ENCODE measurements at places on chromosomes 12 and 14.
A peak's percentile ranks its signal among the peaks of the same experiment; 100 is the strongest.

DNA sequence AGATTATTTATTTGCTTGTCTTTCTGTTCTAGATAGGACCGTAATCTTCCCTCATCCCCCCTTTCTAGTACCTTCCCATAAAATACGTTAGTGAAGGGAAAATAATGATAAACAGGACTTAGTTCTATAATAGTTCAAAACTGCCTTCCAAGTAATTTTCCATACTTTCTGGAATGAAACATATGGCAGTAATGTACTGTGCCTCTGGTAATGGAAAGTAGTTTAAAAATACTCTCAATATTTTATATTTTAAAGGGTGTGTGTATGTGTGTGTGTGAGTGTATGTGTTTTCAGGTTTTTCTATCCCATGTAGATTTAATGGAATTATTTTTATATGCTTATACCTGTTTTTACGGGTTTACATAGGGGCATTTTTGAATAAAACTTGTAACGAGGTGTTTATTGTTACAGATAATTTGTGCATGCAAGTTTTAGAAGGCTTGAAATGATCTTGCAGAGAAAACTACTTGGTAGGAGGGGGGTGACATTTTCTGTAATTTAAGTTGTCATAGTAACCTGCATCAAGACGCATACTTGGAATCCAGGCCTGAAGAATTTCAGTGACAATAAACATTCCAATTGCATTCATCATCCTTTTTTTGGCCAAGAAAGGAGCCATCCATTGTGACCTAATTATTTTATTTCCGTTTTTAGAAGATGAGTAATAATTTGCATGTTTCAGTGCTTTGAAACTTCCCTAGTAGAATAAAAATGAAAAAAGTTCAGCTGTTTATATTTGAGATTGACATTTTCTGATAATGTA, 38.9 kb downstream of the RASSF8 start:
- DNase-seq: no peak

- DNase-seq: no peak
These were observed 42.7 kb downstream of the SYNE2 start for GRCh38 chr14:63895510-63895909.

- no peak for DNase-seq
These were observed 1024.9 kb downstream of the TMEM121 start for GRCh38 chr14:106551265-106551664.

- DNase-seq: no peak
These were observed 1.1 kb downstream of the NOC4L start for GRCh38 chr12:132145334-132145733.

DNA sequence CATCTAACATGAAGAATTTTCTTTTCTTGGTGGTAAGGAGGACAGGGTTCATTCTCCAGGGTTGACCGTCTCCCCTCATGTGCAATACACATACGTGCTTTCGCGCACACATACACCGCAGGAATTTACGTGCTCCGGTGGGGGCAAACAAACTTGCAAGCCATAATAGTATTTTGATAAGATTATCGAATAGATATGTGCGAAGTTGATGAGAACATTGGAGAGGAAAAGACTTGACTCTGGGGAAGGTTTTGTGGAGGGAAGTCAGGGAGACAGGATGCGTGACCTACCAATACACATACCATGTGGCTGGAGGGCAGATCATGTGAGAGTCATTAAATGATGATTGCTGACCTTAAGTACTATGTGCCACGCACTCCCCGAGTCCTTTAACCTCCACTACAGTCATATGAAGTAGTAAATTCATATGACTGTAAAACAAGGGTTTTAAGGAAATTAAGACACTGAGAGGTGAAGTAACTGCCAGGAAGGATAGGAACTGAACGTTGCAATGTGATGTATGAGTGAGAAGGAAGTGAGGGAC, 921 bp downstream of the RAD51B start:
- DNase-seq: no peak

DNA sequence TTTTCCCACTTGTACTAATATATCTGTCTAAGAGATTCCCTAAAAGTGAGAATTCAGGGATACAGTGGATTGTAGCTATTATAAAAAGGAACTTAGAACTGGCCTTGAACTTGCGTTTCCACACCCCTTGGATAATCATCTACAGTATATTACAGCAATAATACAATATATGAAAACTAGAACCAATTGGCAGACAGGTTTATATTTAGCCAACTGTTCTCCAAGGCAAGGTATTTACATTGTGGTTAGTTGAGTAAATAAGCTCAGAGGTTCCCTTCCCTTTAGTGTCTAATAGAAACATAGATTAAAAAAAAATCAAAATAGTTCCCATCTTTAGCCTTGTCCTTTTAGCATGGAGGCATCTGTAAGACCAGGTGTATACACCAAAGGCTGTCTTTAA, 42.1 kb downstream of the LIMA1 start:
- DNase-seq: no peak

GRCh38 chr12:53074999-53075370, 4.2 kb downstream of the SPRYD3 start:
- peak; percentile 61 for DNase-seq

- DNase-seq: peak; percentile 94
These were observed 13.1 kb upstream of the ITGA5 start for GRCh38 chr12:54431911-54432814.

- DNase-seq: no peak
These were observed 101.1 kb upstream of the PLEKHG7 start for GRCh38 chr12:92601680-92602079.

DNA sequence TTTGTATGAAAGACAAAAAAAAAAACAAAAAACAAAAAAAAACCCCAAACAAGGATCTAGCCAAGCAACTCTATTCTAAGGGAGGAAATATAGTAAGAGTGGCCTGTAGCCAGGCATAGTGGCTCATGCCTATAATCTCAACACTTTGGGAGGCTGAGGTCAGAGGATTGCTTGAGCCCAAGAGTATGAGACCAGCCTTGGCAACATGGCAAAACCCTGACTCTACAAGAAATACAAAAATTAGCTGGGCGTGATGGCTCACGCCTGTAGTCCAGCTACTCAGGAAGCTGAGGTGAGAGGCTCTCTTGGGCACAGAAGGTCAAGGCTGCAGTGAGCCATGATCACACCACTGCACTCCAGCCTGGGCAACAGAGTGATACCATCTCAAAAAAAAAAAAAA, 47.9 kb downstream of the TMEM117 start:
- no peak for DNase-seq
